ENCODE measurements at places on chromosomes 6 and 20. TPM values are rescaled to one million over a fixed set of nuclear protein-coding genes. Genes with fewer than 3 reads are reported as not detected.

Gene TRIM40
- not detected for polyA plus RNA-seq

Gene PTGIS
- polyA plus RNA-seq: 2.4 TPM

DNA sequence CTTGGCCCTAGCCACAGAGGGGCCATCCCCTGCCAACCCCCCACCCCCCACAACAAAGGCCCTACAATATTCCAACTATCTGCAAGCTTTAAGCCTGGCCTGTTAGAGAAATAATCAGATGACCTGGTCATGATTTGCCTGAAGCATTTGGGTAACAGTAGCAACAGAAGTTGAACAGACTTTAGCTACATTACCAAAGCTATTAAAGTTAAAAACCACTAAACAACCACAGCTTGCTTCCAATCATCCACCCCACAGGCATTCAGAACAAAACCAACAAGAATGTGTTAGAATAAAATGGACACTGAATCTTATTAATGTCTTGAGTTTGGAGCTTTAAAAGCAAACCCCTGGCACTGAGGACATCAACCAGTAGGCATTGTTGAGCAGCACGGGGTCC, 250.9 kb downstream of the LRFN2 start:
- DNase-seq: no peak

- DNase-seq: peak; percentile 77
These were observed 35.0 kb downstream of the FOXF2 start for GRCh38 chr6:1424306-1424927.

GRCh38 chr6:6968357-6968730, 139.4 kb upstream of the RREB1 start:
- no peak for DNase-seq

- DNase-seq: peak; percentile 56
These were observed 19.0 kb downstream of the SMAP1 start for GRCh38 chr6:70686548-70687133.

DNA sequence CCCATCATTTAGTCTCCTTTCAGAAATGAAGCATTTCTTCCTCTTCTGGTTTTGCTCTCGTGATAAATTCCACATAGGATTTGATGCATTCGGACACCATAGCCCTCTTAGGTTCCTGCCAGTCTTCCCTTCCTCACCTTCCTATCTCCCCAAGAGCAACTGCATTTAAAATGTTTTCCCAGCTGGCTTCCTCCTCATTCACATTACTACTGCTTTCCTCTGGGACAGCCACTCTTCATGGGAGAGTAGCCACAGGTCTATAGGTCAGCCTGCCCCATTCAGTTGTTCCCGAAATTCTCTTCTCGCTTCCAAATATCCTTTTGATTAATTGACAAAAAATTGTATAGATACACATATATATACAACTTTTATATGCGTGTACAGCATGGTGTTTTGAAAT, 214.2 kb upstream of the PDE10A start:
- DNase-seq: no peak

Data from IMR-90 (cell line).